ENCODE measurements at places on chromosomes 7 and 10.

- DNase-seq = no peak
Measured at GRCh38 chr10:13673156-13673555, 86.4 kb downstream of the PRPF18 start.

GRCh38 chr7:151245360-151246101 lies 3.0 kb downstream of the SMARCD3 start:
- no peak for DNase-seq

DNA sequence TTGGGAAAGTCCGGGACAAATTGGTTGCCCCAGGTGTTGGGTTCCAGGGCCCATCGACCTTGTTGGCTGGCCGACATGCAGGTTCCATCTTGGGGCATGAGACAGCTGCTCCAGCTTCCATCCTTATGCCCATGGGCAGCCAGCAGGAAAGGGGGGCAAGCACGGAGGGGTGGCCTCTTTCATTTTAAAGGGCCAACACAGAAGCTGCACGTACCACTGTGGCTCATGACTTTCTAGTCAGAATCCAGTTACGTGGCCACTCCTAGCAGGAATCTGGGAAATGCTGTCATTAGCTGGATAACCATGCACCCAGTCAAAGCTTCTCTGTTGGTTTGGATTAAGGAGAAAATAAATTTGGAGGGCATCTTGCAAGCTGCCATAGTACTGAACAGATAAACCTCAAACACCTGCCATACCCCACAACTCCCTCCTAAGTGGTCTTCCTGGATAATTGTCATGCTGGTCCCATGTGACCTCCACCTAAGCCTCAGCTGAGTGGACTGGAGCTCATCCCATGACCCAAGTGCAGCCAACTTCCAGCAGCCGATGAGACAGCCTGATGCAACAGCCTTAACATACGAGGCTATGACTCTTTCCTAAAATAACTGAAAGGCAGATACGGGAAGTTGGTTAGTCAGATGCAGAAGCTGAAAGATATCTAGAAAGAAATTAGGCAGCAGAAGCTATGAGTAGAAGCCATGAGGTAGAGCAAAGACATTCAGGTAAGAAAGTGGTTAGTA lies 21.4 kb upstream of the GSDME start:
- DNase-seq = peak; percentile 42

DNA sequence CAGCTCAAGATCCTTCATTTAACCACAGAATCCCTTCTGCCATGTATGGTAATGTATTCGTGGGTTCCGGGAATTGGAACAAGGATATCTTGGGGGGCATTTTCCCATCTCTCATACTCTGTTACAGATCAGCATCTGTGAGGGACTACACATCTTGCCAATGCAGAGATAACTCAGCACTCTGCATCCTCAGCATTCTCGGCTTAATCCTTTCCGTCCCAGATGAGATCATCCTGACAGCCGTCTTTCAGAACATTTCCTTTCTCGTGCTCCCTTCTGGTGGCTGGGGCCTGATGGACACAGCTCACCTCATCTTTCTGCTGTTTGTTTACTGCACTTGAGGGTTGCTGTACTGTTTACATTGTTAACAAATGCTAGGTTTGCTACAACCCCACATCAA lies 25.3 kb downstream of the FKBP6 start:
- DNase-seq = no peak

DNA sequence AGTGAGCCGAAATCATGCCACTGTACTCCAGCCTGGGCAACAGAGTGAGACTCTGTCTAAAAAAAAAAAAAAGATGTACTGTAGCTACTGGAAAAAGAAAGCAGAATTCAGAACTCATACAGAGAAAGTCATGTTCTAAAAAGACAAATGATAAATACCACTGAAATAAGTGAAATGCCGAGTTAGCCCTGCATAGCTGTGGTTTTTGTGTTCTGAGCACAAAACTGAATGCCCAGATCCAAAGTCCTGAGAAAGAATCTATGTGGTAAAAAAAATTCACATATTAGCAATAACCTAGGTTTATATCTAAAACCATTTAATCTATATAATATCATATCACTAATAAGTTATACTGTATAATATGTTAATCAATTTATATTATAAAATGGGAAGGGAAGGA lies 29.3 kb upstream of the HECW1 start:
- no peak for DNase-seq
